ENCODE measurements at places on chromosomes 16 and 17.

- no peak for DNase-seq
These were observed 23.9 kb downstream of the PHB1 start for GRCh38 chr17:49390548-49391324.

GRCh38 chr16:23080747-23081146 is 68.5 kb downstream of the USP31 start:
- no peak for DNase-seq

GRCh38 chr17:17819561-17819995 is 17.2 kb downstream of the SREBF1 start:
- DNase-seq, result peak; percentile 78

DNA sequence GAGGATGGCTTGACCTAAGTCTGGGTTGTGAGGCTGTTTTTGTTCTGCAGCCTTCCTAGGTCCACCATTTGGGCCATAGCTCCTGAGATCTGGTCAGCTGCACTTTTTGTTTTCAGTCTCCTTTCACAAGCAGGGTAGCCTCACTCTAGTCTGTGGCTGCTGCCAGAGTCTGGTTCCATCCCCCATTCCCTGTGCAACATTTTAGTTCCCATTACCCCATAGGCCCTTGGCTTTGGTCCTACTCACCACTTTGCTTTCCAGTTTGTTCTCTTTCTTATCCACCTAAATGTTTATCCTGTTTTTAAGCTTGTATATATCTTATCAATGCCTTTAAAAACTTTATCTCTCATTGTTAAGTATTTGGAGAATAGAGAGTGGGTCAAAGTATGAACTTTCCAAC is 6.5 kb upstream of the XYLT2 start:
- no peak for DNase-seq

GRCh38 chr17:2250140-2251095 is 53.2 kb downstream of the SMG6 start:
- no peak for DNase-seq

- DNase-seq, result no peak
These were observed 13.3 kb downstream of the EIF4A3 start for GRCh38 chr17:80133626-80133970.

DNA sequence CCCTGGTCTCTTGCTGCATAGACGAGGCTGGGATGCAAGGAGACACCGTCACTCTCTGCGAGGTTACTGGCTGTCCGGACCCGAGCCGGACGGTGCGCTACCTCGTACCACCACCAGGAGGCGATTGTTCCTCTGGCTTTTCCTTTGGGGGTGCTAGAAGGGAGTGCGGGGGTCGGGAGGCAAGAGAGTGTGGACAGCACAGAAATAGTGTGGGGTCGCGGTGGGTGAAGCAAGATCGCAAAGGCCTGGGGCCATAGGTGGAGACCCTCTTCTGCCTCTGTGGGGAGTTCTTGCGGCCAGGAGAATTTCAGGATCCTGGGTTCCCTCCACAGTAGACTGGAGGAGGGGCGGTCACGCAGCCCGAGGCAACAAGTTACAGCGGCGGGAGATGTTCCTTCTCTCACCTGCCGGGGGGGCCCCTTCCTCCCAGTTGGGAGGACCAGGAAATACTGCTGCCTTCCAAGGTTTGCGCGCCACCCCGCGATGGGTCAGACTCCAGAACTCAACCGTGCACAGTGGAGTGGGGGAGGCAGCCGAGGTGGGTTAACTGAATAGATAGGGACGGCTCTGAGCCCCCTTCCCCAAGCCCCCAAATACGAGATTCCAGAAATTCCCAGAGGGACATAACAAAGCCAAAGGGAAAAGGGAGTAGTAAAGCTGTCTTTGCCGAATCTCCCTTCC is 6.9 kb downstream of the PHOSPHO1 start:
- DNase-seq, result peak; percentile 92
